ENCODE measurements at places on chromosomes 6 and 20.

DNA sequence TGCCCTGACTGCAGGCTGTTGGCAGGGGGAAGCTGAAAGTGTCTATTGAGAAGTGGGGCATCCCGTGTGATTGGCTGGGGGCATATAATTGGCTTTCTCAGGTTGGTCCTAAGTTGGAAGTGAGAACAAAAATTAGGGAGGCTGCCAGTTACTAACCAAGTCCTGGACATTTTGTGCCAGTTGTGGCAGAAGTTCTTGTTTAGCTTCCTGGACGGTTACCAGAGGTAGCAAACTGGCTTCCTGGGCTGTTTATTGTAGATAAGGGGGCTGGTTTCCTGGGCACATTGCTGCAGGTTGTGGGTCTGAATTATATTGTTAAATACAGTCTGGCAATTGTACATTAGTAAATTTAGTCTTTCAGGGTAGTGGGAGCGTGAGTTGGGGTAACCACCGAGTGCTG is 50.6 kb upstream of the SLC2A12 start:
- DNase-seq, result no peak
- no peaks in the 10 kb centered on the region for H3K4me1 ChIP-seq
- H3K36me3 ChIP-seq, result no peaks in the 10 kb centered on the region
- no peak overlapping the region for H3K4me3 ChIP-seq
- H3K27me3 ChIP-seq, result peaks cover 33% of the 10 kb centered on the region
- H3K27ac ChIP-seq, result no peak overlapping the region

GRCh38 chr6:124073820-124074587 is 270.3 kb downstream of the NKAIN2 start:
- H3K4me3 ChIP-seq, result no peak overlapping the region
- no peaks in the 10 kb centered on the region for H3K27me3 ChIP-seq
- H3K4me1 ChIP-seq, result no peaks in the 10 kb centered on the region
- no peak for DNase-seq
- no peaks in the 10 kb centered on the region for H3K36me3 ChIP-seq

- no peaks in the 10 kb centered on the region for H3K27me3 ChIP-seq
- no peaks in the 10 kb centered on the region for H3K4me1 ChIP-seq
- H3K27ac ChIP-seq, result no peak overlapping the region
- no peak overlapping the region for H3K4me3 ChIP-seq
- H3K36me3 ChIP-seq, result no peaks in the 10 kb centered on the region
These were observed 643.2 kb upstream of the SYNCRIP start for GRCh38 chr6:86285876-86286275.

DNA sequence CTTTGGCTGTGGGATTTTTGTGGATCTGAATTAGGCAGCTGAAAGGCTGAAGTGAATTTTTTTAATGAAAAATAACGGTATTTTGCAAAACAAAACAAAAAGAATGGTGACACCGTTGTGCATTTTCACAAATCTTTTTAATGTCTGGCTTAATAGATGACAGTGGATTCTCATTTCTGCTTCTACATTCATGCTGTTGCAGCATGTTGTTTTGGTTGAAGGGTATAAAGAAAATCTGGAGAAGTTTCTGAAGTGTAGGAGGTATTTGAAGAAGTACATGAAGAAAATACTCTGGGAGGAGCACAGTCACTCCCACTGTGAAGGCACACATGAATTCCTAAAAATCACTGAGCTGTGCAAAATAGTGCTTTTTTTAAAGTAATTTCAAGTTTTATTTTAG is 3.1 kb upstream of the MAP3K5 start:
- DNase-seq, result no peak
- H3K4me1 ChIP-seq, result peaks cover 11% of the 10 kb centered on the region
- no peaks in the 10 kb centered on the region for H3K36me3 ChIP-seq
- no peak overlapping the region for H3K27ac ChIP-seq

DNA sequence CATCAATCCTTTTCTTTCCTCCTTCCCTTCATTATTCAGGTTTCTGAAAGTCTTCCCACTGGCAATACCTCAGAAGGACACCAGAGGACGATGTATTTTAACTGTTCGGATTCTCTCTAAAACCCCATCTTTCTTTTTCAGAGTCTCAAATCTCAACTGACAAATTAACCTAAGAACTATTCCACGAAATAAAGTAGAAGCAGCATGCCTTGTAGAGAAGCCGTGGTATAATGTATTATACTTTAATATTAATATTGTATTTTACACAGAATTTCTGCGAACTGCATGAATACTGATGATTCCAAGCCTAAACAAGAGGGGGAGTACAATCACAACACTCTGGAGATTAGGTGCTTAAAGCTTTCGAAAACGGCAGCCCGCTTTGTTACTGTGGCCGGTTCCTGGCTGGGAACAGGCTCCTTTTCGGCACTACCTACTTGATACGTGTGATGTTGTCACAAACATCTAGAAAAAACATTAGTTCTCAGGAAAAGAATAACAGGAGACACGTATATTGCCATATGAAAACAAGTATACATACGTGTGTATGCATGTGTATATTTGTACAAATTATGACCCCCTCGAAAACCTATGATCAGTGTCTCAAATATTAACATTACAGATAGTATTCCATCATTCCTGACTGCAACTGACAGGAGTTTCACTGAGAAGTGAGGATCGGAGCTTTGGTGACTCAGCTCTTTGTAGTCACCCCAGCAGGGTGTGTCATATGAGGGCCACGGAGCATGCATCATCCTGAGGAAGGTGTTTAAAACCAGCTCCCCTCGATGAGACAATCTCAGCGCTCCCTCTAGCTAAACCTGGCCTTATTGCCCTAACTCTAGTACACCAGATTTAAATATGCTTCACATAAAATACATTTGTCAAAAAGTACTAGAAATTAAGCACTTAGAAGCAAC is 319.7 kb upstream of the TCF21 start:
- H3K4me3 ChIP-seq, result no peak overlapping the region
- H3K27ac ChIP-seq, result no peak overlapping the region
- H3K27me3 ChIP-seq, result peaks cover 11% of the 10 kb centered on the region
- no peaks in the 10 kb centered on the region for H3K36me3 ChIP-seq

GRCh38 chr6:5525209-5525608 is 263.9 kb downstream of the FARS2 start:
- peaks cover 31% of the 10 kb centered on the region for H3K4me1 ChIP-seq
- DNase-seq, result no peak
- no peak overlapping the region for H3K27ac ChIP-seq
- H3K27me3 ChIP-seq, result no peaks in the 10 kb centered on the region

DNA sequence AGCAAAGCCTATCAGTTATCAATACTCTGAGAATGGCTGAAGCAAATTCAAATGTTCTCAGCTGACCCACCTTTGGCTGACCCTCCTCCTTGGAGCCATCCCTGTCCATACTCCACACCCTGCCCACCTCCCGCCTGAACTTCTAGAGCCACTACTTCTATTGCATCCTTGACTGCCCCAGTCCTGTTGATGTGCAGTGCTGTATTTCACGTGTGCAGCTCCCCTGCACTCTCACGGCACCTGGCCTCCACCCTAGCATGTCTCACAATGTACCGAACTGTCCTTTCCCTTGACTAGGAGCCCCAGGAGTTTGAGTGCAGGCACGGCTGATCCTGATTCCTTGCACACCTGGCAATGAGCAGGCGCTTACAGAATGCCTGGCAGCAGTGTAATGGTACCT is 7.0 kb downstream of the CPXM1 start:
- H3K4me1 ChIP-seq, result no peaks in the 10 kb centered on the region
- no peak for DNase-seq
- no peaks in the 10 kb centered on the region for H3K36me3 ChIP-seq
- no peak overlapping the region for H3K27ac ChIP-seq
- no peak overlapping the region for H3K4me3 ChIP-seq

GRCh38 chr6:4358414-4359107 is 223.2 kb upstream of the ECI2 start:
- no peaks in the 10 kb centered on the region for H3K27me3 ChIP-seq
- H3K27ac ChIP-seq, result no peak overlapping the region
- H3K4me3 ChIP-seq, result no peak overlapping the region

DNA sequence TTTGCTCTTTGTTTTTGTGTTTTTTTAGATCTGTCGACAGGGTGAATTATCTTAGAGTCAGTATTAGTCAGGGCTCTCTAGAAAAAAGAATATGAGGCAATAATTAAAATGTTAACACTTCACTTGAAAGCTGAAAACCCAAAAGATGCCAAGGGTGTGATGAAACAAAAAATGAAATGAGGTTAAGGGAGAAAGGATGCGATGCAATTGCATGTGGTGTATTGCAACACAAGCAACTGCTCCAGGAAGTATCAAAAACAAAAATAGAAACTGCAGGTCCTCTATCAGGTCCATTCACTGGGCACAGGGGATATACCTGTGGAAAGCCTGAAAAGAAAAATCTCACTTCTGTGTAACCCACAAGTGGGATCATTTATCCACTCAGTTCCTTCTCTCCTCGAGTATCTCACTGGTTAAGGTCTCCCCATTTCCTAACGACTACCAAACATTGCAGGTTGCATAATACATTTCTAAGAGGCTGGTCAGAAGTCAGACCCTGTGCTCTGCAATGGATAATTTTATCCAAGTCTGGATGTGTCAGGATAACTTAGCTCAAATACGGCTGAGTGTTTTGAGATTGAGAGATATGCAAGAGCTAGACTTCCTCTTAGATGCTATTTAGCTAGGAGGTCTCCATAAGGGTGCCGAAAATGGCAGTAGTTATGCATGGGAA is 257.7 kb upstream of the GJE1 start:
- no peak overlapping the region for H3K27ac ChIP-seq
- H3K36me3 ChIP-seq, result no peaks in the 10 kb centered on the region
- no peak for DNase-seq
- no peaks in the 10 kb centered on the region for H3K4me1 ChIP-seq
- no peaks in the 10 kb centered on the region for H3K27me3 ChIP-seq

DNA sequence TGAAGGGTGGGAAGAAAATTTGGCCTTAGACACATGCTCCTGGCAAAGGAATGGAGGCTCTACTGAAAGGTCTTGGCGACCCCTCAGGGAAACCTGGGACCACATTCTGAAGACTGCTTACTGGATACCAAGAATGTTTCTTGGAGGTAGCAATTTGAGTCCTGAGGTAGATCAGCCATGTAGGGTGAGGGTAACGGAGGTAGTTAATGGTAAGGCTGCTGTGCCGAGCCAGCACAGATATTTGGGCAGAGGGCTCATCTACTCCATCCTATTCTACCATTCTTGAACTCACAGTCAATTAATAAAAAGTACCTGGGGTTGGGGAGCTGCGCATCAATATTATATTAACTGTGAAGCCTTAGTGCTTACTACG is 401 bp upstream of the PHF3 start:
- peaks cover 44% of the 10 kb centered on the region for H3K4me1 ChIP-seq
- DNase-seq, result no peak
- H3K4me3 ChIP-seq, result peak overlapping the region; percentile 99
- H3K36me3 ChIP-seq, result peaks cover 2% of the 10 kb centered on the region
- H3K27ac ChIP-seq, result peak overlapping the region; percentile 89
